NCI-H524 treated with DMSO at 0.1 percent for 48 hours (cell line): ENCODE measurements at places on chromosomes 1 and 21.

DNA sequence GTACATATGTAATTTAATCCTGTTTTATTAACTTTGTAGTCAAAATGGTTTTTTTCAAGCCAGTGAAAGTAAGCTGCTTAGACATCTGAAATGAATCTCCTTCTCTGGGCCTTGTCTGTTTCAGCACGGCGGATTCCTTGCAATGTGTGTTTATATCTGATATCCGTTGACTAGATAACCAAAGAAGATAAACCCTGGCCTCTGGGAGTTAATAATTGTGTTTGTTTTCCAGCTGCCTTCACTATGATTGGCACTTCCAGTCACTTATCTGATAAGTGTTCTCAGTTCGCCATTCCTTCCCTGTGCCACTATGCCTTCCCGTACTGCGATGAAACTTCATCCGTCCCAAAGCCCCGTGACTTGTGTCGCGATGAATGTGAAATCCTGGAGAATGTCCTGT is 63.5 kb upstream of the UBE2U start:
- DNase-seq, result no peak

- DNase-seq, result no peak
Measured at GRCh38 chr1:11013160-11013531, 692 bp downstream of the TARDBP start.

- no peak for DNase-seq
Measured at GRCh38 chr1:160971618-160972056, 17.0 kb upstream of the ITLN2 start.

DNA sequence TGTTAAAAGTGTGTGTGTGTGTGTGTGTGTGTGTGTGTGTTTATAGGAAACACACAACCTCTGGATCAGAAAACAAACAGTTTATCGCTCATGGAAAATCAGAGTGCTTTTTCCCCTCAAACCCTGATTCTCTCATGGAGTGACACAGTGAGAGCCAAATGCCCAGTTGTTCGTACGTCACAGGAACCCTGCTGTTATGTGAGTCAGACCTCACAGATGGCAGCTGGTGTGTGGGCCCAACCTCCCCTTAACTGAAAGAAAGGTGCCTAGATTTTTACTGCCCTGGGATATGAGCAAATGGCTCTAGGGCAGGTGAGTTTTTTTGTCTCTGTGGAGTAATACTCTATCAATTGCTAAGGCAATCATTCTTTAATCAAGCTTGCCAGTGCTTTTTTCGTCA is 1788.1 kb downstream of the BRINP3 start:
- DNase-seq, result peak; percentile 19

- DNase-seq, result no peak
Measured at GRCh38 chr1:11767922-11768704, 6.1 kb downstream of the C1orf167 start.

GRCh38 chr1:24142546-24143534 is at the start of gene IL22RA1:
TSS of gene IL22RA1 (minus strand) at chr1:24143140. CDS start at chr1:24143082, 58 bp downstream.
- DNase-seq, result no peak

- no peak for DNase-seq
Measured at GRCh38 chr1:9289090-9289534, 3.6 kb upstream of the SPSB1 start.

DNA sequence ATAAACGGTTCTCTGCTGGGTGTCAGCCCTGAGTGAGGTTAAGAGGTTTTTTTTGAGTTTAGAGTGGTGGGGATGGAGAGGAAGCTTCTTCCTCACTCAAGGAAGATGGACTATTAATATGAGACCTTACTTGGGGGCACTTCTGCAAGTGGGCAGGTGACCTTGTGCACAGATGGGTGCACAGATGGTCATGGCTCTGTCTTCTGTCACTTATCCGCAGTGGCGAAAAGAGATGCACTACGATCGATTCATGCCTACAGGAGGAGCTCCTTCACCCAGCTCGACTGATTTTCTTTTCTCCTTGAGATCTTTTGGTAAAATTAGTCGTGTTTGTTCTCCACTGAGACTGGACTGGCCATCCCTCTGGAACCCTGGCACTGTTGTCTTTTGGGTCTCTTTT is 22.9 kb upstream of the CYYR1 start:
- peak; percentile 86 for DNase-seq

DNA sequence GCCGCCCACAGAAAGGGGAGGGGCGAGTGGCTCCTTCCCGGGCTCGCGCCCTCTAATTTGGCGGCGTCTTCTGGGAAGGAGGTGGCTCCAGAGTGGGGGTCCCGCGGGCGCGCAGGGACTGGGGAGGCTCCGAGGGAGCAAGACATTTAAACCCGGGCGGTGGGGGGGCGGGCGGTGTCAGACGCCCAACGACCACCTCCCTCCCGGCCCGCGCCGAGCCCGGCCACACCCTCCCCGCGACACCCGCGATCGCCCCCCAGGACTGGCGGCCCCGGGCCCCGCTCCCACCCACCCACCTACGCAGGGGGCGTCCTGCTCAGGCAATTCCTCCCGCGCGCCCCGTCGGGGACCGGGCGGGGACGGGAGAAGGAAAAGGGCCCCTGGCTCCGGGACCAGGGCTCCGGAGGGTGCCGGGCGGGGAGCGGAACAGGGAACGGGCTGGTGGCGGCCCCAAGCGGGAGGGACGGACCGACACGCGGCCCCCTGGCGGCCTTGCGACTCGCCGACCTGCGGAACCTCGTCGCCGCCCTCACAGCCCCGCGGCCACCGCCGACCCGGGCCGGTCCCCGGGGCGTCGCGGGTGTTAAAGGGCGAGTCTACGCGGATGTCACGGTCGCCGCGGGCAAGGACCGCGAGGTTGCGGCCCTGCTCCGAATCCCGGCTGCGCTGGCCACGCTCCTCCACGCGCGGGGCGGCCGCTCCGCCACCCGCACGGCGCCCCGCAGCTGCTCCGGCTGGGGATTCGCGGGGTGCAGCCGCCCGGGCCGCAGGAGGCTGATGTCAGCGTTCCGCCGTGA is 94.0 kb upstream of the FMN2 start:
- DNase-seq, result no peak

DNA sequence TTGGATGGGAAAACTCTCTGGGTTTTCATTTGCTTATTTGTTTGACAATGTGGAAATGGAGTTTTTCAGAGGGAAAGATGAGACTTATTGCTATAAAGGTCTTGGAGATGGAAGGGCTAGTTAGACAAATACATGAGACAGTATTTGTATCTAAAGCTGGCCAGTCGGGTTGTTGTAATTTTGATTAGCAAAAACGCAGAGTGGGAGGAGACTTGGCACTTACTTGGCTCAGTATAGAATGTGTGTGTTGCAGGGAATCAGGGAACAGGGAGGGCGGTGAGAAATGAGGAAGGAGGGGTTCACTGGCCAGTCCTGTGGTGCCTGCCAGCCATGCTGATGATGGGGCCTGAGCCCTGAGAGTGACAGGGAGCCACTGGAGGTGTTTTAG is 6.0 kb upstream of the FOXE3 start:
- DNase-seq, result no peak

DNA sequence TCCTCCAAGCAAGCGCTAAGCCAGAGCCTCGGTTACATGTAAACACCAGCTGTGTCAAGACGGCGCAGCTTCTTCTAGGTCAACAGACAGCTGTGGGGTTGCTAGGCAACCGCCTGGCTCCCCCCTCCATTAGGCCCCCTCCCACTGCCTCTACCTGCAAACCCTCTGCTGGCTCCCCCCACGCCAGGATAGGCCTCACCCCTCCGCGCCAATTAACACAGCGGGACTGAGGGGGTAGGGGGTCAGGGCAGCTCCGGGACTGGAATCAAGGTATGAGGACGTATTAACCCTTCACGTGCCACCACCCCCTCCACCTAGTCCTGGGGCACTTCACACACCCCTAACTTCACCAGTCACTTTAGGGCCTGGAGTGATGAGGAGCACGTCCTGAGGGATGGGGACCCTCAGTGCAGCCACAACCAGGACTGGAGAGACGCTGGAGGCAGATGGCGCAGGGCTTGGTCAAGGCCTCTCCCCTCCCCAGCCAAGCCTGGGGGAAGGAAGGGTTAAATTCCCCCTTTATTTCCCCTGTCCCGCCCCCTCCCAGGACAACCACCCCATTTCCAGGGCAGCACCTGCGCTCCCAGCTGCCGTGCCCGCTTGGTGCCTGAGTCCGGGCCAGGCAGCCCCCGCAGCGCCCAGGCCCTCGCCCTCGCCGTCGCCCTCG is 37.4 kb upstream of the WASF2 start:
- peak; percentile 81 for DNase-seq

DNA sequence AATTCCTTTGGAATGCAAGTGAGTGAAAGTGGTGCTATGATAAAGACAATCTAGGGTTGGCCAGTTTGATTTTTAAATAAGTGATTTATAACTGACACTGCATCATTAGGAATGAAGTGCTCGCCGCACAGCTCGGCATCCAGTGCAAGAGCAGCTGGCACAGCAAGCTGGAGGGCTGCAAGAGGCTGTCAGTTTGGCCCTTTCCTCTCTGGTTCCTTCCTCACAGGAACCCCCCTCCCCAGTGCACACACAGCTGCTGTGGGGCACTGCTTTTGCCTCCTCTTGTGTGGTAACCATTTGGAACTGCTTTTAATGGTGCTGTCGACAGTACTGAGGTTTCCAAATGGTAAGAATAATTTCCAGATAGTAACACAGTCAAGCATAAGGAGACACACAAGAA is 10.4 kb upstream of the BCAR3 start:
- DNase-seq, result peak; percentile 34

GRCh38 chr1:172380441-172381244 is 39.8 kb upstream of the C1orf105 start:
- DNase-seq, result no peak

GRCh38 chr21:38959692-38960061 is 153.9 kb downstream of the ETS2 start:
- DNase-seq, result no peak

GRCh38 chr21:45582128-45582527 is 39.9 kb upstream of the SLC19A1 start:
- no peak for DNase-seq

GRCh38 chr21:41582298-41582840 is 74.4 kb upstream of the TMPRSS2 start:
- DNase-seq, result no peak

DNA sequence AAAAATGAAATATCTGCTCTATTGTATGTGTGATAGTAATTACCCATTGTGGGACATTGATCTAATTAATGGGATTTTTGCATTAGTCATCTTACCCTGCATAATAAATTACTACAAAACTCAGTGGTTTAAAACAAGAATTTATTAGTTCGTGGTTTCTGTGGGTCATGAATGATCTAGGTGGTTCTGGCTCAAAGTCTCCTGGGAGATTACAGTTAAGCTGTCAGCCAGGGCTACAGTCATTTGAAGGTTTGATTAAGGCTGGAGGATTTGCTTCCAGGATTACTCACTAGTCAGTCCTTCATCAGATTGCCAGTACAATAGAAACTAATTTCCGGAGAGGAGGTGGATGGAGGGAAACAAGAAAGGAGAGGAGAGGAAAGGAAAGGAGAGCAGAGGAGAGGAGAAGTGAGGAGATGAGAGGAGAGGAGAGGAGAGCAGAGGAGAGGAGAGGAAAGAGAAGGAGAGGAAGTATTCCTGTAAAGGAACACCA is 60.4 kb upstream of the TNFSF4 start:
- DNase-seq, result no peak

GRCh38 chr1:50633465-50633864 is 210.2 kb upstream of the DMRTA2 start:
- DNase-seq, result no peak

GRCh38 chr1:155326631-155327037 is 5.9 kb downstream of the RUSC1 start:
- DNase-seq, result no peak

DNA sequence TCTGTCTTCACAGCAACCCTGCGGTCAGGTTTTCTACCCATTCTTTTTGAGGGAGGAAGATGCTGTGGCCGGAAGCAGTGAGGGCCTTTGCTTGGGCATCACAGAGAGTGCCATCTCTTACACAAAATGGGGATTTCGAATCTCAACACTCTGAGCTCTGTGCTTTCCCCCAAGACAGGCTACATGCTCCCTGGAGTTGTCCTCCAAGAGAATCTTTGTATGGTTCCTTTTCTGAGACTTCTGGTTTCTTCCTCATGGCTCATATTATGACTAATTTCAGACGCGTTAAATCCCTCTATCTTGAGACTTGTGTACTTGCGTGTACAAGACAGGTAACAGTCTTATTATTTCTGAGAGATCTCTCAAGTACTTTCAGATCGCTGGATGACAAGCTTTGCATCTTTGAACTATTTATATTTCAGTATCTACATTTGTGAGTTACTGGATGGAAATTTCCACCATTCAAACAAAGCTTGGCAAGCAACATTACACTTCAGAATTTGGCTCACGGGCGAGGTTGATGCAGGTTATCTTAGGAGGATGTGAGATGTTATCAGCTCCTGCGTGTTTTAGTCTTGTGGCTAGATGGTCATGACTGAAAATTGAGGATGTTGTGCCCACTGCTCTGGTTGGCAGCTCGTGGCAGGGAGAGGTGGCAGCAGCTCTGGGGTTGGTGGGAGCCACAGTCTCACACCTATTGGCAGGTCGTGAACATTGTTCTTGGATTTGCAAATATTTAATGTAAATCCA is 19.4 kb downstream of the ABCG1 start:
- DNase-seq, result no peak

GRCh38 chr21:20968391-20968790 is 29.8 kb upstream of the NCAM2 start:
- DNase-seq, result no peak

DNA sequence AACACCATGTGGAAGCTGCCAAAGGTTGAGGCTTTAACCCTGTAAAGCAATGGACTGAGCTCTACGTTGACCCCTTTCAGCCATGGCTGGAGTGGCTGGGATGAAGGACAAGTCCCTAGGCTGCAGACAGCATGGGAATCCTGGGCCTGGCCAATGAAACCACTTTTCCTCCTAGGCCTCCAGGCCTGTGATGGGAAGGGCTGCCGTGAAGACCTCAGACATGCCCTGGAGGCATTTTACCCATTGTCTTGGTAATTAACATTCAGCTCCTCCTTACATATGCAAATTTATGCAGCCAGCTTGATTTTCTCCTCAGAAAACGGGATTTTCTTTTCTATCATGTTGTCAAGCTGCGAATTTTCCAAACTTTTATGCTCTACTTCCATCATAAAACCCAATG is 214.5 kb downstream of the RGS7 start:
- DNase-seq, result no peak

DNA sequence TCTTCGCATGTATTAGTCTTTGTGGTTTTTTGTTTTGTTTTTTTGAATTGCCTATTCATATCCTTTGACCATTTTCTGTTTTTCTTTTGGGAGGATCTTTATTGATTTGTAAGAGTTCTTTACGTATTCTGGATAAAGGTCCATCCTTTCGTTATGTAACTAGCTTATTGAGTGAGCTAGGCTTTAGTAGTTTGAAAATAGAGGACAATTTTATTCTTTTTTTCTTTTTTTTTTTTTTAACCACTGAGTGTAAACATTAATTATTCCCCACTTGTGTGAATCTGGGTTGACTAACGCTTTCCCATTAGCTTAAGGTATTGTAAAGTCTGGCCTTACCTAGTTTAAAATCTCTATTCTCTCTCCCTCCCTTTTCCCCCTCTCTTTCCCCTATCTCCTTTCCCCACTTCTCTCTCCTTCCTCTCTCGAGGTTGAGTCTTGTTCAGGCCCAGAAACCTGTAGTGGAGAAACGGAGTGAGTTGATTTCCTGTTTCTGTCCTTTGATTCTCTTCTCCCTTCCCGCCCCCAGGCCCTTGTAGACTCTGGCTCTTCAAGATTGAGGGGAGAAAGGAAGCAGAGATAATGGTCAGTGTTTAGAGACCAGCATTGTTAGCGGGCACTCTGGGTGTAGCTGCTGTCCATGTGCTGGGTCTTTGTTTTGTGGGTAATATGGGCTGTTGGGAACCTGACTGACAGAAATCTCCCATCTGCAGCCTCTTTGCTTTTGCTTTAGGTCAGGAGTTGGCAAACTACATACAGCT is 1.5 kb downstream of the MORC3 start:
- DNase-seq, result no peak
